ENCODE measurements at places on chromosomes 13 and 19.

DNA sequence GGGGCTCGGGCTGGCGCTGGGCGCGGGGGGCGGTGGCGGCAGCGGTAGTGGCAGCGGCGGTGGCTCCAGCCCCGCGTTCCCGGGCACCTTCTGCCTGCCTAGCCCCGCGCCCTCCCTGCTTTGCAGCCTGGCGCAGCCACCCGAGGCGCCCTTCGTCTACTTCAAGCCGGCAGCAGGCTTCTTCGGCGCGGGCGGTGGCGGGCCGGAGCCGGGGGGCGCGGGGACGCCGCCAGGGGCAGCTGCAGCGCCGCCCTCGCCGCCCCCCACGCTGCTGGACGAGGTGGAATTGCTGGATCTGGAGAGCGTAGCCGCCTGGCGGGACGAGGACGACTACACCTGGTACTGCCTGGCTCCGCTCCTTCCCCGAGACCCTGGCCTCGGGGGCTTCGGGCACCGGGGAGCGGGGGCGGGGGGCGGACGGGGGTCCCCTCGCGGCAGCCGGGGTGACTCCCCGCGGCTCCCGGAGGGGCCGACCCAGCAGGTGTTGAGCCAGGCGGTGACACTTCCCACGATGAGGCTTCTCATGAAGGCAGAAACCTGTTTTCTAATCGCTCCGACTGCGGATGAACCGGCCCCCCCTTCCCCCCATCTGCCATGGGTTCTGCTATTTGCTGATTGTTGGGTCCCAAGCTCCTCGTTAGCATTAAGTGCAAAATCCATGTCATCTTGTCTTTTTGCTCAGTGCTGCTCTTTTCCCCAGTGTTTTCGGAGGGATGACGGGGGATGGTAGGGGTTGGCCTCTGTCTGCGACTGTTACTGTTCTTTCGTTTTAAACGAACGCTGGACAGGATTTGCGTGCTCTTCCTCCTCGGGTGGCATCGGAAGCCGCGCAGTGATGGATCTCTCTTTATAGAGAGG is 943 bp downstream of the SLAIN1 start:
- peak; percentile 60 for DNase-seq

DNA sequence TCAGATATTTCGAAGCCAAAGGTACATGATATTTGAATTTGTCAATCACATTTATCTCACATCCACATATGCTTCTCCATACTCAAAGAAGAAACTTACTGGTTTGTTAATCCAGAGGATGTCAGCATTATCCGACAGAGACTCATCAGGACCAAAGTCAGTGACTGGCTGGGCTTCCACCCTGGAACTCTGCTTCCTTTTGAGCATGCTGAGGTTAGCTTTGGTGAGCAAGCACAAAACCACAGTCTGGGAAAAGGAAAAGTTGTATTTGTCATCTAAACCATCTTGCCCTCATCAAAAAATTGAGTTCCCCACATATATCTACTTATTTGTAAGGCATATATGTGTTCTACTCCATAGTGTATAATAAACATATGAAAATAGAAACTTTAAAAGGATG is 17.4 kb downstream of the NALCN start:
- no peak for DNase-seq

- DNase-seq = no peak
Measured at GRCh38 chr13:112683581-112683980, 6.3 kb upstream of the ATP11A start.

DNA sequence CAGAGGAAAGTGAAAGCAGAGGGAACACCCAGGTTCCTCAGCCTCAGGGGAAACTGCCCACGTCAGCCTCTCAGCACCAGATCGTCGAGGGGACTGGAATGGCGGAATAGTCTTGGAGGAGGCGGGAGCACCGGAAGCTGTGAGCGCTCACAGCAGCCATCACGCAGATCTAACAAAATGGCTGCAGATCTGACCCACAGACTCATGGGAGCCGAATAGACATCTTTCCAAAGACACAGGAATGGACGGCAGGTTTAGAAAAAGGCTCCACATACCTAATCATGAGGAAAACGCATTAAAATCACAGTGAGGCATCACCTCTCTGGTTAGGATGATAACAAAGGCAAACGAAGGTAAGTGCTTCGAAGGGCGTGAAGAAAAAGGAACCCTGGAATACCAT is 11.8 kb upstream of the LILRA2 start:
- no peak for DNase-seq

DNA sequence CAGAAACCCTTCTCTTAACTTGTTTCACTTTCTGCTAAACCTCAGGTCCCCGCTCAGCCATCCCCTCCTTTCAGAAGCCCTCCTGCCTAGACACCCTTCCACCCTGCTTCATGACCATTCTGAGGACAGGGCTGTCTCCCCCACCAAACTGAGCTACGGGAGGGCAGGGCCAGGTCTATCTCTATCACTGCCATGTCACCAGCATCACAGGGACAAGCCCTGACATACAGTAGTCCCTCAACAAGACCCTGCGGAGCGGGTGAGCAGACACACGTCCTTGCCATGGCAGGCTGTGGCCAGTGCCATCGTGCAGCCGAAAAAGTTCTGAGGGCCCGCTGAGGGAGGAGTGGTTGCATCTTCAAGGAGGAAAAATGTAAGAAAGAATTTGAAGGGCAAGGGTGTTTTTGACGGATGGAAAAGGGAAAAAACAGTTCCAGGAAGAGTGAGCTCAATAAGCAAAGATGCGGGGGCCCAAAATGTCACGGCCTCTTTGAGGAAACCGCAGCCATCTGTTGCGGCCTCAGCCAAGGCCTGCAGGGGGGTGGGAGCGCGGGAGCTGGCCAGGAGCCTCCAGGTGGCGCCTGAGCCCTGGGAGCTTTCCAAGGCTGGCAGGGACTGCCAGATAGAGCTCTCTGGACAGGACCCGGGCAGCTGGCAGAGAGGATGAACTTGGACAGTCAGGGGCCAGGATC is 8.1 kb downstream of the PTGIR start:
- DNase-seq = no peak

DNA sequence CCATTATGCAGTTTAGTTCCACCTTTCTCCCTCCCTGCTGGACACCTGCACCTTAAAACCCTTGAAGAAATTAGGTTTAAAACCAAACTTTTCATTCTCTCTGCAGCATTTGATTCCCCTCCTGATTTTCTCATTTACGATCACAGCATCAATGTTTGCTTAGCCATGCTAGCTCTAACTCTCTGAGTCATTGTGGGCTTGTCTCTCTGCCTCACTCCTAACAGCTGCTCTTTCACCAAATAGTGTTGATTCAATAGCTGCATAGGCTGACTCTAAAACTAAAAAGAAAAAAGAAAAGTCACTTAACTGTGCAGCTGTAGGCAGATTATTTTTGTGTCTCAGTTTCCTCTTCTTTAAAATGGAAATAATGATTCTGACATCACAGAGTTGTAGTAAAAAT is 1124.9 kb downstream of the DIAPH3 start:
- no peak for DNase-seq

GRCh38 chr13:111256946-111257345 is 63.5 kb upstream of the TEX29 start:
- DNase-seq = no peak

GRCh38 chr13:32117701-32118100 is 86.1 kb downstream of the FRY start:
- no peak for DNase-seq

DNA sequence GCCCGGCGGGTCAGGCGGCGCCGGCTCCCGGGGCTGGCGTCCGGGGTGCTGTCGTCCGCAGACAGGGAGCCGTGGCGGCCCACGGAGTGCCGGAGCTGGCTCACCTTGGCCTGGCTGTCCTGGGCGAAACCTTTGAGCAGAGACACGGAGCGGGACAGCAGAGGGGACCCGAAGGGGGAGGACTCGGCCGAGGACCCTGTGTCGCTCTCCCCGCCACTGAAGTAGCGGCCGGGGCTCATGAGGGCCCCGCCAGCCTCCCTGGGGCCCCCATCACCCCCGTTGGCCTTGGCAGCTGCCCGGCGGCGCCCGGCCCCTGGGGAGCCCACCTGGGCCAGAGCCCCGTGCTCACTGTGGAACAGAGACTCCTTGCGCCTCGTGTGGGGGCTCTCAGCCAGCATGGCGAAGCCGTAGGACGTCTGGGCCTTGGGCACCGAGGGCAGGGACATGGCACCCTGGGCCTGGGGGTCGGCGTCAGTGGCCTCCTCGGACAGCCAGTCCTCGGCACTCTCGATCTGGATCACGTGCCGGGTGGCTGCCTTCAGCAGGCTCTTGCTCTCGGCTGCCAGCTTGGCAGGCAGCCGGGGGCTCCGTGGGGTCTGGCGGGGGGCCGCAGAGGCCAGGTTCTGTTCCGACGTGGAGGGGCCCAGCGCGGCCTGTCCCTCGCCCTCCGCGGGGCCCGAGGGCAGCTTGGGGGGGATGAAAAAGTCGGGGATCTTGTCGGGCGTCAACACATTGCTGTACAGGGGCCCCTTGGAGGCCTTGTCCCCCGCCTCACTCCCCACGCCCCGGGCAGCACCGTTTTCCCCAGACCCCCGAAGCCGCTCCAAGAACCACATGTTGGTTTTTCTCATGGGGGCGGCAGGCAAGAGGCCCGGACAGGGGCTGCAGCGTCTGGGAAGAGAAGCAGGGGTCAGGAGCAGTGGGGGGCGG is 1.2 kb downstream of the C2CD4C start:
- DNase-seq = no peak

DNA sequence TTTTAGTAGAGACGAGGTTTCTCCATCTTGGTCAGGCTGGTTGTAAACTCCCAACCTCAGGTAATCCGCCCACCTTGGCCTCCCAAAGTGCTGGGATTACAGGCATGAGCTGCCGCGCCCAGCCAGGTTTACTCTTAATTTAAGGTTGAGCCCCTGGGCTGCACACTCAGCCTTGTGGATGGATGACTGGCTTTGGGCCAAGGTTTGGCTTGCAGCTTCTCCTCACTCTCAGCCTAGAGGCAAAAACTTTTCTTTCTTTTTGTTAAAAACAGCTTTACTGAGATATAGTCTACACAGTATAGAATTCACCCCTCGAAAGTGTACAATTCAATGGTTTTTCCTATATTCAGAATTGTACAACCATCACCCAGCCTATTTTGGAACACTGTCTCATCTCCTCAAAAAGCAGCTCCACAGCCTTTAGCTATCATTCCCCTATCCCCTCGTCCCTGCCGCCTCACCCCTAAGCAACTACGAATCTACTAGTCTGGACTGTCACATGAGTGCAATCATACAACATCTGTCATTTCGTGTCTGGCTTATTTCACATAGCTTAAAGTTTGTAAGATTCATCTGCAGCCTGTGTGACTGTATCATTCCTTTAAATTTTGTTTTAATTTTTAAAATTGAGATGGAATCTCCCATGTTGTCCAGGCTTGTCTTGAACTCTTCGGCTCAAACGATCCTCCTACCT is 14.5 kb upstream of the TSPAN16 start:
- DNase-seq = no peak

DNA sequence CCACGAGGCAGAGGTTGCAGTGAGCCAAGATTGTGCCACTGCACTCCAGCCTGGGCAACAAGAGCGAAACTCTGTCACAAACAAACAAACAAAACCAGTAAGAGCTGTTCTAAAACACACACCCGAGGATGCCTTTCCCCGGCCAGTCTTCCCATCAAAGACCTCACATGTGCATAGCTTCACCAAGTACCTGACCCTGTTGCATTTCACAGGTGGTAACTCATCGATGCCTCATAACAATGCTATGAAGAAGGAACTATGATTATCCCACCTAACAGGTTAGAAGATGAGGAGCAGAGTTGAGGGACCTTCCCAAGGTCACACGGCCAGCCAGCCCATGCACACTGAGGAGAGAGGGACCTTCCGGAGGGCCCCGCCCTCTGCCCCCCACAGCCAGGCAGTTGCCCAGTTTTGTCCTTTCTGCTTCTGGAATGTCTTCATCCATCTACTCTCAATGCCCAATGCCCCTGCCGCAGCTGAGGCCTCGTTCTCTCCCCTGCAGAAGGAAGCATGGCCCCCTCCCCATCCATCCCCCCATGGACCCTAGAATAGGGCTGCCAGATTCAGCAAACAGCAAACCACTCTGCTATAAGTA is 16.8 kb upstream of the LENG8 start:
- DNase-seq = no peak

DNA sequence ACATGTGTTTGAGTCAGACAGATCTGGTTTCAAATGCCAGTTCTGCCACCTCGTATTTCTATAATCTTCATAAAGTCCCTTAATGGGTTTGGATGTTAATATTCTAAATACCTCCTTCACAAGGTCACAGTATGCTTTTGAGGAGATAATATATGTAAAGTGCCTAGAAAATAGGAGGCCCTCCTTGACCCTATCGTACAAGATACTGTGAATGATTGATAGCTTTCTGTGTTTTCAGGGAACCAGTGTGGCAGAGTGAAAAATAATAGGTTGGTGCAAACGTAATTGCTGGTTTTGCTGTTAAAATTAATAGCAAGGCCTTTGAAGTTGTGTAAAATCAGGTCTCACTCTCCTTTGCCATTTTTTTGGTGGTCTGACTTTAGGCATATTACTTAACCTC is 77.5 kb upstream of the SCEL start:
- DNase-seq = no peak

DNA sequence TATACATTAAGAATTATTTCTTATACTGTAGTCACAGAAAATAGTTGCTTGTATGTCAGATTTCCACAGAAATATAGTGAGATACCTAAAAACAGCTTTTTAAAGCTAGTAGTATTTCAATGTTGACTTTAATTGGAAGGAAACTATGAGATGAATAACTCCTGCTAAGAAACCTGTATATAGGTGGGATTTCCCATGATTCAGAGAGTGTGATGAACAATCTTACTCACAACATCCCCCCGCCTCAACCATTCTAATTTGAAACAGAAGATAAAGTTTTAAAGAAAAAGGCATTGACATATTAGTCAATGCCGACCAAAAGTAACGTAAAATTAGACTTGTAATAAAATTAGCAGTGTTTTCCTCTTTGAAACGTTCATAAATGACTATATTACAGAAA is 1.4 kb upstream of the MIR17HG start:
- DNase-seq = no peak

Measured in activated T-cell treated with anti-CD3 and anti-CD28 coated beads, Interleukin-2, amount 50 U/mL, for 1 hour (primary cell).